T-cell (primary cell): ENCODE measurements at places on chromosomes 7 and 10. TPM values are rescaled to one million over a fixed set of nuclear protein-coding genes. Genes with fewer than 3 reads are reported as not detected.

The ARHGAP19 gene
- total RNA-seq, result 15.3 TPM

The NAT16 gene
- total RNA-seq, result not detected

The DGKI gene
- not detected for total RNA-seq

The ZNF804B gene
- total RNA-seq, result not detected

The PGAM2 gene
- total RNA-seq, result 2.4 TPM

The SH2D4B gene
- total RNA-seq, result 0.26 TPM

The MPP7 gene
- 22.8 TPM for total RNA-seq

The WDR37 gene
- total RNA-seq, result 36.3 TPM

The TRIP6 gene
- total RNA-seq, result 7.2 TPM

The SEMA4G gene
- 1.4 TPM for total RNA-seq

The PPP1R9A gene
- total RNA-seq, result 0.10 TPM

The FFAR4 gene
- not detected for total RNA-seq

The AKR1E2 gene
- total RNA-seq, result 10.8 TPM

The ACHE gene
- 0.79 TPM for total RNA-seq

GRCh38 chr10:79070606-79071395 lies 2.0 kb downstream of the ZMIZ1 start:
- H3K4me3 ChIP-seq, result peak overlapping the region; percentile 77
- peaks cover 11% of the 10 kb centered on the region for H3K27me3 ChIP-seq
- peaks cover 10% of the 10 kb centered on the region for H3K4me1 ChIP-seq
- no peak for DNase-seq

GRCh38 chr10:86017841-86018734 lies 348.5 kb downstream of the GRID1 start:
- H3K36me3 ChIP-seq, result no peaks in the 10 kb centered on the region
- no peak overlapping the region for H3K27ac ChIP-seq
- no peak for DNase-seq

DNA sequence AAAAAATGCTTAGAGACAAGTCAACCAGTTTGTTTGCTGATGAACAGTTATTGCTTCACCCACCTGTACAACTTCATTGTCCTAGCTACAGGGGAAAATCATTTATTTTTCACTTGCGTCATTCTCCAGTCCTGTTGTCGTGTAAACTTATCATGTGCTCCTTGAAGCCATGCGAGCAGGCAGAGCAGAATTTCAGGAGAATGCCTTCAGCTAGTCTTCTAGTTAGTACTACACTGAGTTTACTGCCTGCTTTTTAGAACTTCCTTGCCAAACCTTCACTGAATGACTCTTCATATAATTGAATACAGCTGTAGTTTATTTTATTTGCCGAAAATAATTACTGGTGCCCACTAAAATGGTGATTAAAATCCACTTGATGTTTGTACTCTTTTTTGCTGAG lies 15.6 kb downstream of the RPA3 start:
- no peak for DNase-seq
- no peak overlapping the region for H3K4me3 ChIP-seq
- no peaks in the 10 kb centered on the region for H3K27me3 ChIP-seq
- no peaks in the 10 kb centered on the region for H3K4me1 ChIP-seq
- no peaks in the 10 kb centered on the region for H3K36me3 ChIP-seq
- no peak overlapping the region for H3K27ac ChIP-seq

- H3K36me3 ChIP-seq, result no peaks in the 10 kb centered on the region
- H3K4me3 ChIP-seq, result no peak overlapping the region
- DNase-seq, result no peak
- H3K27me3 ChIP-seq, result no peaks in the 10 kb centered on the region
These were observed 6.1 kb downstream of the NRF1 start for GRCh38 chr7:129617652-129618051.

DNA sequence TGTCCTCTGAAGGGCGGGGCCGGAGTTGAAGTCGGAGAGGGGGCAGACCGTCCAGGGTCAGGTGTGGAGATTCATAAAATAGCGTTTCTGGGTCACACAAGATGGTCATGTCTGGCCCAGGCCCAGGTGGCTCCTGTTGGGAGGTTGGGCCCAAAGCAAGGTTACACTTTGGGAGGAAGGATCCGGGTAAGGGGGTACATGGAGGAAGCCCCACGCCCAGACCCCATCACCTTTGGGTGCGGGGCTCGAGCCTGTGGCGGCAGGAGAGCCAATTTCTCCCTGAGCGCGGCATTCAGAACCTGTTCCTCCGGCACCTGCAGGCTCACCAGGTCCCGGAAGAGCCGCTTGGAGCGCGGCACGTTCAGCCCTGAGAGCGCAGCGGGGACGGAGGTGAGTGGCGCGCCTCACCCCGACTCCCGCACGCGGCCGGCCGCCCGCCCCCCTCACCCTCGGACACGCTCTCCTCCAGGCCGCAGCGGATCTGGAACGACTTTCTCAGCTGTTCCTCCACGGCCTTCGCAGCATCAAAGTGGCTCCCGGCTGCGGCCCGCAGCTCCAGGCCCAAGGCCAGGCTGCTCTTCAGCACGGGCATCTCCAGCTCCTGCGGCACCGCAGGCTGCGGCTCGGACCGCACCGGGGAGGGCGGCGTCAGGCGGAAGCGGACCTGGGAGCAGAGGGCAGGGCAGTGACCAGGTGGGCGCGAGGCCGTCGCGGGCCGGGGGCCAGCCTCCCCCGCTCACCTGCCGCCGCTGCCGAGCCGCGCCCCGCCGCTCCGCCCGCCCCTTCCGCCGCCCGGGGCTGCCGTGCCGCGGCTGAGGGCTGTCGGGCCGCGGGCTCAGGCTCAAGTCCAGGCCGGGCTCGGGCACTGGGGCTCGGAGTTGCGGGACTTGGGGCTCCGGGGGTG lies 644 bp downstream of the PPP1R35 start:
- DNase-seq, result peak; percentile 45
- H3K4me1 ChIP-seq, result peaks cover 56% of the 10 kb centered on the region
- peaks cover 7% of the 10 kb centered on the region for H3K36me3 ChIP-seq

- H3K4me1 ChIP-seq, result no peaks in the 10 kb centered on the region
- H3K36me3 ChIP-seq, result no peaks in the 10 kb centered on the region
- H3K4me3 ChIP-seq, result no peak overlapping the region
- no peak overlapping the region for H3K27ac ChIP-seq
- no peaks in the 10 kb centered on the region for H3K27me3 ChIP-seq
These were observed 77.2 kb downstream of the CH25H start for GRCh38 chr10:89129911-89130310.

- no peak for DNase-seq
- H3K4me1 ChIP-seq, result no peaks in the 10 kb centered on the region
- peaks cover 31% of the 10 kb centered on the region for H3K36me3 ChIP-seq
These were observed 22.9 kb downstream of the H2AZ2 start for GRCh38 chr7:44824894-44825526.

- peak; percentile 48 for DNase-seq
- H3K4me3 ChIP-seq, result no peak overlapping the region
- H3K27ac ChIP-seq, result no peak overlapping the region
These were observed 477.5 kb upstream of the FOXK1 start for GRCh38 chr7:4204513-4205165.

DNA sequence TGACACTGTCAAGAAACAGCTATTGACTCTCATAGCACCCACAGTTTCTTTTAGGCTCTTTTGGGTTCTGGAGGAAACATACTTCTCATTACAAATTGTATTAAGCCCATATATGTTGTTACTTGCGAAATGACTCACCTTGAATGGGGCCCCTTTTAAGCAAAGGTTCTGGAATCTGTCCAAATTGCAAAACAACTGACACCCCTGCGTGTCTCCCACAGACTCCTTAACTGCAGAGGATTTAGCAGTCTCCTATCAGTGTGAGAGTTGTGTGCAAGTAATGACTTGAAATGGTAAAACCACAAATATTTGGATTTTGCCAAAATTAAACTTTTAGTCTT lies 192.3 kb downstream of the DNAJC1 start:
- DNase-seq, result no peak
- H3K4me1 ChIP-seq, result no peaks in the 10 kb centered on the region
- no peak overlapping the region for H3K27ac ChIP-seq
- no peaks in the 10 kb centered on the region for H3K36me3 ChIP-seq
- no peak overlapping the region for H3K4me3 ChIP-seq

GRCh38 chr7:148944935-148945934 lies 61.1 kb upstream of the EZH2 start:
- no peak overlapping the region for H3K4me3 ChIP-seq
- no peak for DNase-seq
- H3K27ac ChIP-seq, result no peak overlapping the region
- H3K36me3 ChIP-seq, result no peaks in the 10 kb centered on the region
- H3K27me3 ChIP-seq, result no peaks in the 10 kb centered on the region

DNA sequence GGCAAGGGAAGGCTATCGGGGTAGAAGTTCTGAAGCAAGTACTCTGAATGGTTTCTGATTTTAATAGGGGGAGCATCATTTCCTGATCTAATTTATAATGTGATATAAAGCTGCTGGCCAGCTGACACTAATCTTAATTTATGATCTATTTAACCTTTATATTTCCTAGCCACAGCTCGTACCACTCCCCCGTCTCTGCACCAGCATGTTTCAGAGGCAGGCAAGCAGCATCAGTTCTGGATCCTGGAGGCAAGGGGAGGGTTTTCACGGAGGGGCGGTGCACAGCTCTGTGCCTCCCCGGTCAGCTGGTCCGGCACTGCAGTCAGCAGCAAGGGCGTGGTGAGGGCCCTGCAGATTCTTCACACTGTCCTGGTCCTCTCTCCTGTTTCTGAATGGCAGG lies 30.0 kb downstream of the MGMT start:
- no peak overlapping the region for H3K4me3 ChIP-seq
- no peak for DNase-seq
- H3K4me1 ChIP-seq, result peaks cover 6% of the 10 kb centered on the region
- H3K27me3 ChIP-seq, result no peaks in the 10 kb centered on the region

- H3K4me3 ChIP-seq, result no peak overlapping the region
- H3K27me3 ChIP-seq, result no peaks in the 10 kb centered on the region
- no peak for DNase-seq
These were observed 31.9 kb upstream of the KAT6B start for GRCh38 chr10:74794531-74794930.

GRCh38 chr7:140223515-140224221 lies 46.9 kb upstream of the KDM7A start:
- H3K27ac ChIP-seq, result peak overlapping the region; percentile 8
- no peaks in the 10 kb centered on the region for H3K27me3 ChIP-seq
- DNase-seq, result no peak
- peaks cover 42% of the 10 kb centered on the region for H3K4me1 ChIP-seq

- H3K27ac ChIP-seq, result no peak overlapping the region
- H3K36me3 ChIP-seq, result no peaks in the 10 kb centered on the region
- H3K27me3 ChIP-seq, result no peaks in the 10 kb centered on the region
- no peak overlapping the region for H3K4me3 ChIP-seq
- no peaks in the 10 kb centered on the region for H3K4me1 ChIP-seq
- DNase-seq, result no peak
These were observed 26.6 kb upstream of the DDC start for GRCh38 chr7:50591480-50592438.

DNA sequence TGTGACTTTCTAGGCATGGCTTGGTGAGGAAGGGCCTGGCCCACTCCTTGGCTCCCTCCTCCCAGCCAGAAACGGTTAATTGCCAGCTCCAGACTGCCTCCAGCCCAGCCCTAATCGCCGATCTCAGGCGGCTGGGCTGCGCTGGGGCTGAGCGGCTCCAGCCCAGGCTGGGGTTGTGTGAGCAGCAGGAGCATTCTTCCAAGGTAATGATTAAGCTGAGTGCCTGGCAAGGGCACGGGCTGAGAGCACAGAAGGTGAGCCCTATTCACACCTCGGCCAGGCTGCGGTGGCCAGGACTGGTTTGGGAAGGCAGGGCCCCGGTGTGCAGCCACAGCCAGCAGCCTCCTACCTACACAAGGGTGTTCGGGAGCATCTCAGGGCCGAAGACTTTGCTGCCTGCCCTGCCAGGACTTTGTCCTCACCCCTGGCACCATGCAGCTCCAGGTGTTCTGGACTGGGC lies at the start of gene TMEM72:
Gene TMEM72 (plus strand): TSS at position 257 of the 460 bp plus-strand sequence. CDS start 176 bp downstream, at position 433.
- H3K27ac ChIP-seq, result no peak within 1 kb of the TSS
- no peaks in the 10 kb centered on the region for H3K27me3 ChIP-seq
- no peaks in the 10 kb centered on the region for H3K36me3 ChIP-seq
- no peak for DNase-seq

GRCh38 chr10:22832066-22832602 lies 95.7 kb upstream of the ARMC3 start:
- no peak overlapping the region for H3K4me3 ChIP-seq
- H3K36me3 ChIP-seq, result no peaks in the 10 kb centered on the region
- no peak overlapping the region for H3K27ac ChIP-seq
- no peaks in the 10 kb centered on the region for H3K4me1 ChIP-seq
- no peak for DNase-seq

GRCh38 chr10:128031216-128031615 lies 95.0 kb downstream of the MKI67 start:
- peaks cover 14% of the 10 kb centered on the region for H3K27me3 ChIP-seq
- H3K4me1 ChIP-seq, result no peaks in the 10 kb centered on the region
- H3K27ac ChIP-seq, result no peak overlapping the region
- DNase-seq, result no peak
- no peaks in the 10 kb centered on the region for H3K36me3 ChIP-seq
- H3K4me3 ChIP-seq, result no peak overlapping the region

DNA sequence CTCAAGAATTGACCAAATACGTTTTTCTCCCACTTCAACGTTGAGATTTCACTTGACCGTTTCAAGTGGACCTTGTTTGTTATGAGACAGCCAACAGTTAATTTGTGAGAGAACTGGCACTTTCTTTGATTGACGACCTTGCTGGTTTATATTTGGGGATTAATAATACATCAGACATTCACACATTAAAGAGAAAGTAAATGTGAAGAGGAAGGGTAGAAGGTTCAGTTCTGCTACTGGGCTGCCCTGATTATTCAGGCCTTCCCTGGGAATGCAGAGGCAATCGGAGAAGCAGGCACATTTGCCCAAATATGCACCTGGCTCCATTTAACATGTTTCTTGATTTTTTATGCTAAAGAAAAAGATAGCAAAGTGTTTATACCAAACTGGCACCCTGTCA lies 114.1 kb downstream of the POU6F2 start:
- H3K27ac ChIP-seq, result no peak overlapping the region
- no peaks in the 10 kb centered on the region for H3K4me1 ChIP-seq
- H3K36me3 ChIP-seq, result no peaks in the 10 kb centered on the region
- H3K27me3 ChIP-seq, result no peaks in the 10 kb centered on the region
- no peak overlapping the region for H3K4me3 ChIP-seq

DNA sequence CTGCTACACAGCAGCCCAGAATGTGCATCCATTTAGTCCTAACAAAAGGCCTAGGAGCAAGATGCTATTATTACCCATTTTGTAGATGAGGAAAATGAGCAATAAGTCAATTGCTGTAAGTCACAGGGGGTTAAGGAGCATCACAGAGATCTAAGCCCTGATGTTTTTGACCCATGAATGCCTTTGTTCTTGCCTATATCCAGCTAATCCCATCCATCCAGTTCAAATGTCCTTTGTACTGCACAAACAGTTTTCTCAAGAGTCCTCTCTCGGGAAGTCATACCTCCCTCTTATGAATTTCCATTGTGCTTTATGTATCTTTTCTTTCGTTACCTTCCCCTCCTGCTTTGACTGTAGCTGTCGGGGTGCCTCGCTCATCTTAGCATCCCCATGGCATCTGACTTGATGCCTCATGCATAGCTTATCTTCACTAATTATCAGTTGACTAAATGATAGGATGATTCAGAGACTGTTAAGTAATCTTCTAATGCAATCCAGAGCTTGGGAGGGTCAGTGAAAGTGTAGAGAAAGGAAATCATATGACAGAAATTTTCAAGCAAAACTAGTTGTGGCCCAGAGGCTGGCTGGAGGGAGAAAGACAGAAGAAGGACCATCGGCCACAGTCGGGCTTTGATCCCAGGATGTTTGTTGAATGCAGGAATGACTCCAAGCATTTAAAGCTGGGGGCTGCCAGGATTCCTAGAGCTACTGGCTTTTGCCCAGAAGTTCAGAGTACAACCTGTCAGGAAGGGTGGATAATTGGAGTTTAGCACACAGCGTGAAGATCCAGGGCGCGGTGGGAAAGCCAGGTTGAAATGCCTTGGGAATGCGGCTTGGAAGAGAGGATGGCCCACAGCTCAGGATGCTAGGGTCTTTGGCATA lies 23.5 kb downstream of the BLVRA start:
- peaks cover 3% of the 10 kb centered on the region for H3K4me1 ChIP-seq
- DNase-seq, result no peak
